ENCODE measurements at places on chromosomes 16 and 17.

- DNase-seq: no peak
These were observed 79.6 kb downstream of the BRIP1 start for GRCh38 chr17:61783556-61784304.

- DNase-seq: no peak
These were observed 948 bp downstream of the LUC7L start for GRCh38 chr16:228151-228851.

DNA sequence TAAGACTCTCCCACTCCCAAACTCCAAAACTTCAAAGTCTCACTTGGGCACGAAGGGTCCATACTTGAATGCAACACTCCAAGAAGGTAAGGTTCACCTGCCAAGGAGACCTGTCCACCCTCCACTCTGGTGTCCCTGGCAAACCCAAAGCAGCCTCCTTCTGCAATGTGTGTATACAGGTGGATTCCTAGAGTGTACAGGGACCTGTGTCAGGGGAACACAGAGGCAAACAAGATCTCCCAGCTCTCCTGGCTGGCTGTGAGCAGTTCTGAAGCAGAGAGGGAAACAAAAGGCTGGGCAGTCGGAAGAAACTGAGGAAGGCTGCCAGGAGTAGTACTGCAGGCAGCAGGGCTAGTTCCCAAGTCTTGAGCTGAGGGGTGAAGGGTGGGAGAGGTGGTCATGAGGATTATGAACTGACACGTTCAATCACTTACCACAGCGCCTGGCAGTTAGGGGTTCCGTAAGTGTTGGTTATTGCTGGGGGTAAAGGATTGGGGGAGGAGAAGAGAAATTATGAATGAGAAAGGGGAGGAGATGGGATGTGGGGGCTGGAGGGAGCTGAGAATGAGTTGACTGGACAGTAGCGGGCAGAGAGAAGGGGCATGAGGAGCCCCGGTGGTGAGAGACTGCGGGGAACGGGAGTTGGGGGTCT is 795 bp downstream of the KCTD13 start:
- DNase-seq: no peak

DNA sequence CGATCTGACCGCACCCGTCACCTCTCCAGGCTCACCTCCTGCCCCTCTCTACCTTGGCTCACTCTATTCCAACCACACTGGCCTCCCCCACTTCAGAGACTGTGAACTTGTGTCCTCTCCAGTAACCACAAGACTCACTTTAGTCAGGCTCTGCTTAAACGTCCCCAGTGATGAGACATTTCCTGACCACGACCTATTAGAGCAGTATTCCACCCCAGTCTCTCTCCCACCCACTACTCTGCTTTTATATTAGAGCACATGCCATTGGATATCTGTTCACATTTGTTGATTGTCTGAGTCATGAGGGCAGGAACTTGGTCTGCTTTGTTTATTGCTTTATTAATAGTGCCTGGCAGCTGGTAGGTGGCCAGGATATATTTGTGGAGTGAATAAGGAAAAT is 20.1 kb downstream of the COX11 start:
- DNase-seq: no peak

- DNase-seq: peak; percentile 51
These were observed 7.9 kb upstream of the PAM16 start for GRCh38 chr16:4358831-4359561.

- DNase-seq: no peak
These were observed at the start of gene TBC1D16 for GRCh38 chr17:80035687-80035936. TBC1D16 (minus strand) TSS chr17:80035872; CDS start chr17:80013547, 22,325 bp downstream.

DNA sequence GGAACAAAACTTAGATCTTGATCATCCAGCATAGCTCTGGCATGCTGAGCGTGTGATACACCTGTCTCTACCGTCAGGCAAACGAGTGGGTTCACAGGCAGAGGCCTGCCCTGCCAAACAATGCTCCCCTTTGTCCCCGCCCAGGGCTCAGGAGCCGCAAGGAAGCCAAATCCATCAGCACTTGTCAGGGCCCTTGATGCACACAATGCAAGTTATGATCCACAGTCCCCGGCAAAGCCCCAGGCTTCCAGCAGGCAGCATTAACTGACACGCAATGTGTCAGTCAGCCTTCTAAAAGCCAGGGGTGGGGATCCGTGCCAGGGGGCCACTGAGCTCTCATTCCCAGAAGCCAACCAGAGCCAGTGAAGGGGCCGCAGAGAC is 460.9 kb downstream of the SLC39A11 start:
- DNase-seq: no peak

DNA sequence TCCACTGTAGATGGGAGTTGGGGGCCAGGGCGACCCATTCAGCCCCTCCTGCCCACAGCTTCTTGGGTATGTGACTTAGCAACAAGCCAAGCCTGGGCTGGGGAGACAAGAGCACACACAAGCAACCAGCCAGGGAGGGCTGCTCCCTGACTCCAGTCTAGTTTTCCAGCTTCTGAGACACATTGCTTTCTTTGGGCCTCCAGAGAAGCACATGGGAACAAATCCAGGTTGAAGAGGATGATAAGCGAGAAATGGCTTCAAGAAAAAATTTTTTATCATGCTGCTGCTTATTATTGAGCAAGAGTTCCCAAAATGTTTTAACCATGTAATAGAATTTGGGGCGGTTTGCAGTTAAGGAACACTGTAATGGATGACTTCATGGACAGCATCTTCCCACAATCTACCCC is 173.7 kb downstream of the SOX9 start:
- no peak for DNase-seq

- no peak for DNase-seq
These were observed 3.5 kb downstream of the CORO7 start for GRCh38 chr16:4412854-4413253.

- DNase-seq: no peak
These were observed 12.5 kb downstream of the TOM1L2 start for GRCh38 chr17:17959520-17960361.

GRCh38 chr16:30382111-30382881 is at the start of gene SEPTIN1:
SEPTIN1 (minus strand) TSS chr16:30382561; CDS start chr16:30382542, 19 bp downstream.
- DNase-seq: no peak

DNA sequence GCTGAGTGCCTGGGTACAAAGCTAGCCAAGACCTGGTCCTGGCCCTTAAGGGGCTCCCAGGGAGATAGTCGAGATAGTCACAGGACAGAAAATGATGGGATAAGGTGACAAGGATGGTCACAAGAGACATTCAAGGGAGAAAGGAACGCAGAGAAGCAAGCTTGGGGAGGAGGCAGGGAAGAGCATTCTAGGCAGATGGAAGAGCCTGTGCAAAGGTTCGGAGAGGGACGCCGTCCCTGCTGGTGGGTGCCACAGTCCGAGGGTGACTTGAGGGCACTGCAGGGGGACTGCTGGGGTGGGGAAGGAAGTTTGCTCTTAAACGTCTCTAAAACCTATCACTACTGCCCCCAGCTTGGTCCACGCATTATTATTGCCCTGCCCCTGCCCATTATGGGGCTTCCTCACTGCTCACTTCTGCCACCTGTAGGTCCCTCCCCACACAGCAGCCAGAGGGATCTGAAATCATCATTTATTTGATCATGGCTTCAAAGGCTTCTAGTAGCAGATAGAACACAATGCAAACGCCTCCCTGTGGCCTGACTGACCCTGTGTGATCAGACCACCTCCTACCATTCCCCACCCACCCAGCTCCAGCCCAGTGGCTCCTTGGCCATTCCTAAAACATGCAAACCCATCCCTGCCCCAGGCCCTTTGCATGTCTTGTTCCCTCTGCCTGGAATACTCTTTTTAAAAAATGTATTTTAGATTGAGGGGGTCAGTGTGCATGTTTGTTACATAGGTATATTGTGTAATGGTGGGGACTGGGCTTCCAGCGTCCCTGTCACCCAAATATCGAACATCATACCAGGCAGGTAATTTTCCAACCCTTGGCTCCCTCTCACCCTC is 60.3 kb downstream of the RMI2 start:
- peak; percentile 17 for DNase-seq

All from CD14-positive monocyte (primary cell).